ENCODE measurements at places on chromosomes 5 and 9.

DNA sequence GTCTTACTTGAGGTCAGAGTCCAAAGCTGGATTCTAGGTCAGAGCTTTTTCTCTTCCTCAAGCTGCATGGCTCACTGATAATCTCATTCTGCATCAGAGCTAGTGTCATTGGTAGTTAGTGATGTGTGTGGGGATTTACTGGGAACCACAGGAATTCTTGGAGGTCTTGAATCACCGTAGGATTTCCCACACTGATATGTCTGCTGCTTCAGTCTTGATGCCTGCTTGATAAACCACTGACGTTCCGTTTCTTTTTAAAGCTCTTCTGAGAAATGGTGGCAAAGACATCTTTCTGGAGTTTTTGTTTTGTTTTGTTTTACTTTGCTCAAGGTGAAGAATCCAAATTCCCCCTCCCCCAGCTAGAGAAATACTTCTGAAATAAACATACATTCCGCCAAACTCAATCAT lies 1.2 kb upstream of the GARIN3 start:
- no peak for DNase-seq

- no peak for DNase-seq
Observed at GRCh38 chr5:133404724-133405123, 207.6 kb downstream of the FSTL4 start.

- no peak for DNase-seq
Observed at GRCh38 chr5:147901599-147902039, 4.7 kb downstream of the C5orf46 start.

DNA sequence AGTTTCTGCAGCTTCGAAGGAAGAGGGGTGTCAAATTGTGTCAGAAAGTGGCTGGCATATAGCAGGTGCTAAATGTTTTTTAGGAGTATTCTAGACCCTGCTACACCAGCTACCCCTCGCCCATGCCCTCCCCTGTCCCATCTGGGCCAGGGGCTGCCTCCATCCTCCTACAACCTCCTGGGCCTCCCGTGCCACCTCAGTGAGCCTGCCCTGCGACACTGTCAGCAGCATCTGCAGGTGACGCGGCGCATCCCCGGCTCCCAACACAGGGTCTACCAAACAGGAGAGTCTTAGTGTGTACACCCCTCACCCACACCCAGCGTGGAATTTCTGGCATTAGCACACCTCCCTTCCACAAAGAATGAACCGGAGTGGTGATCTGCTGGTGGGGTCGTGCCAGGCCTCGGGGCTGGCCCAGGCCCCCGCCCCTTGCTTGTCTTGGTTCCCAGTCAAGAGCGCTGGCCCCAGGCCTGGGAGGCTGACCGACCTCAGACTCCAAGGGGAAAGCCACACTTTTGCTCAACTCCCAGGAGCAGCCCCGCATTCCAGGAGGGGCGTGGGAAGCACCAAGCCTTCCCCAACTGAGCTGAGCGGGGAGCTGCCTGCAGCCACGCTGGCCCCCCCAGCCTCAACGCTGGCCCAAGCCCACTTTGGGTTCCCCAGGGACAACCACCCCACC lies 55.2 kb downstream of the NEURL1B start:
- no peak for DNase-seq

DNA sequence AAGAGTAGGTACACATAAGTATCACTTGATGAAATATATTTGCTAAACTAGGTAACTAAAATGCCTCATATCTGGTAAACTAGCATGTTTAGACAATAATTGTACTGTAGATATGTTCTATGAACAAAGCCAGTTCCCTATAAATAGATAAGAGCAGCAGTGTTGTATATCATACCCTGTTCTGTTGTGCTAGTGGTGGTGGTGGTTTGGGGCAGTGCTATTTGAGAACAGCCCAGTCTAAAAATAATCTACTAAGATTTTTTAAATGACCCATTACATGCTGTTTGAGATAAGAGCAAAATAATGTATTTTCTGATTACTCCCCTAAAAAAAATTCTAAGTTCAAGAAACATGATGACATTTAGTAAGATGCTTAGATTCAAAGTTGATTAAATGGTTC lies 829.2 kb upstream of the DMAC1 start:
- no peak for DNase-seq

- DNase-seq: no peak
Observed at GRCh38 chr9:19552282-19553105, 143.7 kb downstream of the ACER2 start.

GRCh38 chr5:96285823-96286222 lies 147.2 kb downstream of the PCSK1 start:
- DNase-seq: no peak

GRCh38 chr5:75985077-75985476 lies 98.1 kb upstream of the SV2C start:
- no peak for DNase-seq

- no peak for DNase-seq
Observed at GRCh38 chr5:180844432-180844831, 16.6 kb downstream of the ZFP62 start.
